NCI-H1105 treated with DMSO at 0.1 percent for 48 hours (cell line): ENCODE measurements at places on chromosomes 16 and 17.

DNA sequence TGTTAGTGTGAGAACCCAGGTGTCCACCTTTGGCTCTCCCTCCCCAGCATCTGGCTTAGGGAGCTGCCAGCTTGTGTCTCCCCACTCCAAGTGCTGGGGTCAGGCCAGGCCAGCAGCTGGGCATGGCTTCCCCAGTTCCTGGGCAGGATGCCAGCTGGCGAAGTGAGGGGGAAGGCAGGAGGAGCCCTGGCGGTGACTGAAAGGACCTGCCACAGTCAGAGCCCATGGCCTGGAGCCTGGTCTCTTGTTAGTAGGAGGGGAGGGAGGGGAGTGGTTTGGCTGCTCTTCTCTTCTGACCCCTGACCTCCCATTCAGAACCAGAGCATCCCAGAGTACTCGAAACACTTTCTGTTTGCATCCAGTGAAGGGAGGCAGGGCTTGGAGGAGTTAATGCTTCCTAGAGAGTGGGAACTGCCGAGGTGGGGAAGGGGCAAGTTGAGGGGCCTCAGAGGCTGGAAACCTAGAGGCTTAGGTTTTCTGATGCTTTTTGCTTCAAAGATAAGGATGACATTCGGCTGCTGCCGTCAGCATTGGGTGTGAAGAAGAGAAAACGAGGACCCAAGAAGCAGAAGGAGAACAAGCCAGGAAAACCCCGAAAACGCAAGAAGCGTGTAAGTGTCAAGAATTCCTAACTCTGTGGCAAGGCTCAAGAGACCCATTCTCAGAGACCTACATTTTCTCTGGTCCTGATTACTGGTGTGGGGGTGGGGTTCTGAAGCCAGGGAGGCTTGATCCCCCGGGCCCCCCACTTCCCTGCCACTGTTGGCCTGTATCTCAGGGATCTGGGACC, 772 bp downstream of the CHD3 start:
- DNase-seq = peak; percentile 98

- no peak for DNase-seq
Observed at GRCh38 chr16:77873066-77873465, 84.7 kb downstream of the VAT1L start.

- DNase-seq = no peak
Observed at GRCh38 chr16:74070237-74070636, 226.4 kb upstream of the PSMD7 start.

GRCh38 chr17:76893623-76894334, 25.6 kb downstream of the MGAT5B start:
- peak; percentile 65 for DNase-seq

GRCh38 chr17:8725881-8726876, 18.5 kb downstream of the CCDC42 start:
- DNase-seq = no peak

DNA sequence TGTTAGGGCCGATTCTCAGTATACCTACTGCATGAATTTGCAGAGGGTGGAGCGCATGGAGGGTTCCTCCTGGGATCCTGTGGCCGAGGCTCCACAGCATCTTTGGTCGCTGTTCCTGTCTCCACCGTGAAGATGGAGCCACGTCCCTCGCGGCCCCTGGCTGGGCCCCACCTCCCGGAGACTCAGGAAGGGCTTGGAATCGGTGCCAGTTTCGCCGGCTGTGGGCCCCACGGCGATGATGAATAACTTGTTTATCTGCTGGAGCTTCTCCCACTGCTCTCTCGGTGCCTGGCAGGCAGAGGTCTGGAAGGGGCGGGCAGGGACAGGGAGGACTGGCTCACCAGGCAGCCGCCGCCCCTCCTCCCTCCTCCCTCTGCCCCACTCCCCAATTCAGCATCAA, 8.1 kb downstream of the SLC5A11 start:
- peak; percentile 10 for DNase-seq

DNA sequence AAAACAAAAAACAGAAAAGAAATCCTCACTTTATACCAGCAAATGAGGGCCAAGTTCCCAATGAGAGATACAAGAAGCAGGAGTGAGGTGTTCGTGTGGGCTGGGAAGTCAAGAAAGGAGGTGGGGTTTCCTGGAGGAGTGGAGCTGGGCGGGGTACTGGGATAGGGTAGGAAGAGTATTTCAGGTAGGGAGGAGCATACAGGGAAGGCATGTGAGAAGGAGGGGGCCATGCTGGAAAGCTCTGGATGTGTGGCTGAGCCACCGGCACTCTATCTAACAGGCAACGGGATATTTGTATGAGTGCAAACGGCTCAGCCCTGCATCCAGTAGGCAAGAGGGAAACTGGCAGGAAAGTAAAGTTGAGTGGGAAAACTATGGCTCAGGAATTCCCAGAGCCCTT, 4.2 kb downstream of the OR3A2 start:
- no peak for DNase-seq

DNA sequence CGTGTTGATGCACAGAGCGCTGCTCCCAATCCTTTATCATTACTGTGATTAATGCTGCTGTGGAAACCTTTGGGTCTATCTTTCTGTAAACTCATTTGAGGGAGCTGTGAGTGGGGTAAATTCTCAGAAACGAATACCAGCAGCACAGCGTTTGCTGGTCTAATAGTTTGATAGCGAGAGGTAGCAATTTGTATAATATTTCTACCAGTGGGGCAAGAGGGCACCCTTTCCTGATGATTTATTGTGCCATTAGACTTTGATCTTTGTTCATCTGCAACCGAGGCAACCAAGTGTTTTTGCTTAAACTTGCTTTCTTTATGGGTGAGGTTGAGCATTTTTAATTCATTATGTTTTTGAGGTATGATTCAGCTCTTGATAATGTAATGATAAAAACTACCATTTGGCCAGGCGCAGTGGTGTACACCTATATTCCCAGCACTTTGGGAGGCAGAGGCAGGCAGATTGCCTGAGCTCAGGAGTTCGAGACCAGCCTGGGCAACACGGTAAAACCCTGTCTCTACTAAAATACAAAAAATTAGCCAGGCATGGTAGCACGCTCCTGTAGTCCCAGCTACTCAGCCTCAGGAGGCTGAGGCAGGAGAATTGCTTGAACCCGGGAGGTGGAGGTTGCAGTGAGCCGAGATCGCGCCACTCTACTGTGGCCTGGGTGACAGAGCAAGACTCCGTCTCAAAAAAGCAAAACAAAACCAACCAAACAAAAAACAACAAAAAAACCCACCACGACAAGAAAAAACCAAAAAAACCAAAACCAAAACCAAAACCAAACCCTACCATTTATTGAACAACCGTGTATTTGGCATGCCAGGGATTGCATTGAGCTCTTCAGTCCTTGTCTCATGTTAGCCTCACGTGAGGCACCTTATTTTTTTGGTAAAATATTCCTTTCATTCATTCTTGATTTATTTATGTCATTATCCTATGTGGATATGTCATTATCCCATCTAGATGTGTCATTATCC, 81.5 kb downstream of the PLCG2 start:
- DNase-seq = no peak

DNA sequence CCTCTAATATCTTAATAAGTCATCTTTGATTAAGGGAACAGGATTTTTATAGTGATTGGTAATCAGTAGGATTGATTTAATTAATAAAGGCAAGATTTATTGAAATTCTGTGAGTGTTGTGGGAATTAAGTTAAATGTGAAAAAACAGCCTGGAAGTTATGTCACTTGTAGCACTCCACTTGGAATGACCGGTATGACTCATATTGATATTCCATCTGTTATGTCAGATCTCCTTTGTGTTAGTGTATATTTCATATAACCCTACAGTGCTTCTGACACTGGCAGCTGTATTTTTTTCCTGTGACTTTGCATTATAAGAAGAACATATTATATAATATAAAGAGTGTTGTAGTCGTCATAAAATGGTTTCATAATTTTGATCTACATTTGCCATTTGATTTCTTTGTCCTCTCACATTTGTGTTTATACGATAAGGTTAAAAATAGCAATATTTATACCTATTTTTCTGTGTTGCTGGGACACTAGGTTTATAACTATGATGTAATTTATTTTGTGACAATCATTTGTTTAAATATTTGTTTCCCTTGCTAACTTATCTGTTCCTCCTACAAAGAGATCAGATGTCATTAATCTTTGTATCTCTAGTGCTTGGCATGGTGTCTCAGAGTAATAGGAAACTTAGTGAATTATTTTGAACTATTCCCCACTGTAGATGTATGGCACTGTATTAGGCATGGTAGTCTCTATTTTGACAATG, 249.0 kb downstream of the BCAS3 start:
- DNase-seq = no peak

- DNase-seq = no peak
Observed at GRCh38 chr16:89861648-89862047, 11.7 kb upstream of the TCF25 start.
